ENCODE measurements at places on chromosomes 2 and 18.
A peak's percentile ranks its signal among the peaks of the same experiment; 100 is the strongest.

- DNase-seq: peak; percentile 96
Observed at GRCh38 chr2:75076088-75076487, 117.6 kb downstream of the POLE4 start.

DNA sequence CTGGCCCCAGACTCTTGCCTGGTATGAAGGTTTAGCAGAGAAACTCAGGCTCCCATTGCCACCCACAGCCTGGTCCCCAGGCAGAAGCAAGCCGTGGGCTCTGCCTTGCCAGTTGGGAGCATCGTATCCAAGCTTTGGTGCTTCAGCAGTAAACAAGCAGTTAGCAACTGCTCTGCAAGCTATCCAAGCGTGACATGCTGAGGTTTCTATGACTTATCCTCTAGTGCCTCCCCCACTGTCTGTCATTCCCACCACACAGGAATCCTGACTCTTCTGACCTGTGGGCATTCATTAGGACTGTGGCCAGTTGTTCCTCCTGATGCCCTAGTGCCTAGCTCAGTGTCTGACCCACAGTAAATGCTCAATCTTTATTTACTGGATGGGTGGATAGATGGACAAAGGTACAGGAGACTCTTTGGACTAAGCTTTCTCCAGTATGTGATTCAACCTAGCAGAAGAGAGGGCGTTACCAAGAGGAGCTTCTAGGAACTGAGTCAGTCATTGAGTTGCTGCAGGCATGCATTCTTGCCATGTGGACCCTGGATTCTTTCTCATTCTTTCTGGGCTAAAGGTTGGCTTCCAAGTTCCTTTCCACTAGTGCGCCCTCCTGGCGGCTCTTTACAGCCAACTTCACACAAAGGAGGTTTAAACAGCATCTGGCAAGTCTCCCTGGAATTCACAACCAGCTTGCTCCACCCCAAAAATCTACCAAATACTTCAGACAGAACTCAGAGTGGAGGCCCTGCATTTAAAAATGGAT, 40.6 kb upstream of the MRPL19 start:
- peak; percentile 21 for DNase-seq

- DNase-seq: no peak
Observed at GRCh38 chr2:232352511-232353091, 25.9 kb upstream of the ALPP start.

- no peak for DNase-seq
Observed at GRCh38 chr2:127619877-127620705, 25.9 kb upstream of the GPR17 start.

- DNase-seq: no peak
Observed at GRCh38 chr2:143158098-143158497, 28.9 kb downstream of the ARHGAP15 start.

GRCh38 chr2:95269036-95269680, 5.1 kb upstream of the PROM2 start:
- no peak for DNase-seq

- DNase-seq: no peak
Observed at GRCh38 chr2:232340171-232340935, 38.2 kb upstream of the ALPP start.

GRCh38 chr18:30234755-30235154, 807.8 kb downstream of the DSC3 start:
- DNase-seq: no peak

- DNase-seq: no peak
Observed at GRCh38 chr2:218128781-218129457, 3.1 kb downstream of the CXCR2 start.

DNA sequence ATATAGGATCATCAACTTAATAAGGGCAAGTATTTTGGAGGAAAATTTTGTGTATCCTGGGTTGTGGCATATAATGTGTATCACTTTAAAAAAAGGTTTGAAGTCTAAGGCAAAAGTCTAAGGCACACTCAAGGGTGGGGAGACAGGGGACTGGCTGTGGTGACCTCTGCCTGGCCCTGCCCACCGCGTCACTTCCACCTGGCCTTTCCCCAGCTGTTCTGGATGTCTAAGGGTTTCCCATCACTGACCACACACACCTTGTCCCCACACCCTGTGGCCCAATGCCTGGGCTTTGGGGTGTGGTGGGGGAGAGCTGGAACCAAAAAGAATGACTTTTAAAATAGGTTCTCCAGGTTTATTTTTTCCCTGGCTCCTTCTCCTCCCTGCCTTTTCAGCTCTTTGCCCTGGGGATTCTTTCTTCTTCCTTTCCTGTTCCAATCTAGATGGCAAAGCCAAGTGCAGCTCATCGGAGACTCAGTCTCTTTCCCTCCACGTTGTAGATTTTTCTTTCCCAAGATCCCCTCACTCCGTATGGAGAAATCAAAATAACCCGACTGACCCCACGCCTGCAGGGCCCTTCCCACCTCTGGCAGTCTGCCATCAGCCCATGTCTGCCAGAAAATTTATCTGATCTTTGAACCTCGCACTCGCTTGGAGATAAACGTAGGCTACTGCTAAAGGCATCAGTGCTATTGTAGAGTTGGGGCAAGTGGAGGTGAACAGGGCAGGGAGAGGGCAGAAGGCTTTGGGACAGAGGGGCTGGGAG, 257.2 kb downstream of the DYSF start:
- no peak for DNase-seq

- DNase-seq: no peak
Observed at GRCh38 chr18:42414756-42415454, 459.9 kb downstream of the PIK3C3 start.

DNA sequence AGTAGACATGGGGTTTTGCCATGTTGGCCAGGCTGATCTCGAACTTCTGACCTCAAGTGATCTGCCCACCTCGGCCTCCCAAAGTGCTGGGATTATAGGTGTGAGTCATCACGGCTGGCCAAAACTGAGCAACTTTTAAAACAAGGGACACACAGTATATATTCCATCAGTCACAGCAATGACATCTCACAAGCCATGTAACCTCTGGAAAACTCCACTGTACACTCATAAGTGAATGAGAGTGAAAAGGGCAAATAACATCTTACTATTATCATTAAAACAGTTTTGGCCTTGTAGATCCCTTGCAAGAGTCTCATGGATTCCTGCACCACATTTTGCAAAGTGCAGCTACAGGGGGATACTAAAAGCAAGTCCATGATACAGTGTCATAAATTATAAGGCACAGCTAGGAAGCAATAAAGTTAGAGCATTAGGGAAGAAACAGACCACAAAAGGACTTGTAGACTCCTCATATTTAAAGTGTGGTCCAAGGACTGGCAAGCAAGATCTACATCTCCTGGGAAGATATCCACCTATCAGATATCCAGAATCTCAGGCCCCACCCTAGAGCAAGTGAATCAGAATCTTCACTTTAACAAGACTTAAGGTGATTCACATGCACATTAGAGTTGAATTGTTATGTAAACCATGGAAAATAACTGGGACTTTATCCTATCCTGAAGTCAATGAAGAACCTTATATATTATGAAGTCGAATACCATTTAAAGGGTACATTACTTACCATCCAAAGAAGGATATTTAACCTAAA, 5.7 kb downstream of the SMC6 start:
- no peak for DNase-seq

DNA sequence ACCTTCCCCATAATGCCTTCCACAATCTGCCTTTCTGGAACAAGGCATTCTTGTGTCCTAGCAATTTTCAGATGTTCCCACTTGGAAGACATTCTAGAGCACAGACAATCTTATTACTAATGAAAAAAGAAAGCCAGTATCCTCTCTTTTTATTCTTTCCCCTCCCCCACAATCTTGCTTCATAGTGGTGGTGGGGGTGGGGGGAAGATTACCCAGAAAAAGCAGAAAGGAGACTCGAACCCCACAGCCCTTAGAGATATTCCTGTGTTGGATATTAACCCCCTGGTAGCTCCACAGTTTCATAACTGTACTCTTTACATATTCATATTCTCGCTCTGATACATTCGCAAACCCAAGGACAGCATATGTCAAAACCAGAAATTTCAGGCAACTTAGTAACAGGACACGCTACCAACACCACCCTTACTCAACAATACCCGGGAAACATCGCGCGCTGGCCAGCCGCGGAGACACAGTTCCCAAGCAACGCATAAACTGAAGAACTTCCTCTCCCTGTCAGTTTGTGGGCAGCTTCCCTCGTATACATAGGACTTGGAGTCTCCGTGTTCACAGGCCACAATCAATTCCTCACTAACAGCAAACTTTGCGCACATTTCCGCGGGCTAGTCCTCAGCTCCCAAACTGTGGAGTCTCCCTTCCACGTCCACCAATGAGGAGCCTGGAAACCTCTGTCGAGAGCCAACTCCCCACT, 793 bp downstream of the NR4A2 start:
- peak; percentile 58 for DNase-seq

DNA sequence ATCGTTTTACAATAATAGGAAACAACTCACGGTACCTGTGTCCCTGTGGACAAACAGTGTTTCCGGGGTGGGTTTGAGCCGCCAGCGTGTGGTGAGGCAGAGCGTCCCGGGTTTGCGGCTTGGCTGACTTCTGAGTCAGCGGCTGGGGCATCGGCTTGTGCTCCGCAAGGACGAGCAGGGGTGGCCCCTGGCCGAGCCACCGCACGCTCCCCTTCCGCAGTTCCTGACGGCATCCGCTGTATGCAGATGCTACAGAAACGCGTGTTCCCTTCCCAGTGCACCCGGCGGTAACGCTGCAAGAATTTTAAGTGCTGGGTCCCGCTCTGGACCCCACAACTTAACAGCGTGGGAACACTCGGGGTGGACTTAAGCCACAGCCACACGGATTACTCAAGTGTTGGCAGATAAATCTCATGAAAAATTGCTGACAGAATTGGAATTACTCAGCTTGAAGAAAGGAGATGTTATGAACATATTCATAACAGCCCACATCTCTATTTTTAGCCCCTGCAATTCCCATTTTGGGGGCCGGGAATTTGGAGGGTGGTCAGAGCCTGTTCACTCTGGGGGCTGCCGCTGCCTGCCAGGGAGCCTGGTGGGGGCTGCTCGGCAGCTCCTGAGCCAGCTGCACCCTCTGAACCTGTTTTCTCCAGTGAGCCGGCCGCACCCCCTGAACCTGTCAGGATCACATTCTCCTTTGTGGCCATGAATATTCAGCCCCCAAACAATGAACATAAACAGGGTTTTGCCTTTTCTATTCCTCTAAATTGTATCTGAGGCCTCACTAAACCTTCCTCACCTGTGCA, 12.6 kb upstream of the KCNG2 start:
- no peak for DNase-seq

DNA sequence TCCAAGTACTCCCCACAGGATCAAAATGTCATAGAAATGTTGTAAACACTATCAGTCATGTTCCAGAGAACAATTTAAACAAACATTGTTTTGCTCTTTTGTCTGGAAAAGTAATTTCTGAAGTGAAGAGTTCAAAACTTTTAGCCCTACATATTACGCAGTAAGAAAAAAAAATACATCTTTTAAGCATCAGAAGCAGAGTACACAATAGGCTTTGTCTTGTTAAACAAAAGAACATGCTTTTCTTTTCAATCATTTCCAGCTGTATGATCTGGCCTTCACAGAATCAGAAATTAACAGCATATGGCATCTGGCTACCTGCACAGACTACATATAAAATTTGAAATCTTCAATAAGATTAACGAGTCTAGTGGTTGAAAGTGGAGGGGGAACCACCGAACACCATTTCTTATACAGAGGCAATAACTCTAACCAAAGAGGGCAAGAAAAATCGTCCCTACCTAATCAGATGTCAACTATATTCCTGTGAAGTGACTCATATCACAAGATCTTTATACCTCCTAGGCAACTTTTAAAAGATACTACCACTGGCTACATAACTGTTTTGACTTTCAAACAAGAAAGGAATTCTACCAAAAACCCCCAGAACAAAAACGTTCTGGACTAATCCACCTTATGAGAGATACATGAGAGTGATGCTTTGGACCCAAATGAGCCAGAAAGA, 149.3 kb downstream of the EXOC6B start:
- no peak for DNase-seq

DNA sequence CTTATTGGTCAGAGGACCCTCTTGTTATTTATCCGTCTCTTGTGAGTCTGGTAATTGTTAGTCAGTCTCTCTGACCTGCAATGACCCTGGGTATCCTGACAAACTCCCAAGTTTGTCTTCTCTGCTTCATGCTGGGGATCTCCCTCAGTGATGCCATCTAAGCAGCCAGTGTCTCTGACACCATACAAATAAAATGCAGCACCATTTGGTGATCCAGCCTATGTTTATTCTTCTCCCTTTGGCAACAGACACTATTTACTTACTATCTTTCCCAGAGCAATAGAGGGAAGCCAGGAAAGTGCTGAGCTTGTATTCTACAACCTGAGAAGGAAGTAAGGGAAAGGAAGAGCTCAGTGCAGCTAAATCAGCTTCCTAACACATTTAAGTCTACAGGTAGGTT, 15.9 kb downstream of the SERPINE2 start:
- DNase-seq: peak; percentile 43

- no peak for DNase-seq
Observed at GRCh38 chr18:23398401-23398800, 54.7 kb upstream of the RIOK3 start.

GRCh38 chr2:146547236-146547635, 1297.6 kb upstream of the ACVR2A start:
- DNase-seq: no peak

GRCh38 chr18:22005191-22005841, 164.1 kb upstream of the GATA6 start:
- no peak for DNase-seq

DNA sequence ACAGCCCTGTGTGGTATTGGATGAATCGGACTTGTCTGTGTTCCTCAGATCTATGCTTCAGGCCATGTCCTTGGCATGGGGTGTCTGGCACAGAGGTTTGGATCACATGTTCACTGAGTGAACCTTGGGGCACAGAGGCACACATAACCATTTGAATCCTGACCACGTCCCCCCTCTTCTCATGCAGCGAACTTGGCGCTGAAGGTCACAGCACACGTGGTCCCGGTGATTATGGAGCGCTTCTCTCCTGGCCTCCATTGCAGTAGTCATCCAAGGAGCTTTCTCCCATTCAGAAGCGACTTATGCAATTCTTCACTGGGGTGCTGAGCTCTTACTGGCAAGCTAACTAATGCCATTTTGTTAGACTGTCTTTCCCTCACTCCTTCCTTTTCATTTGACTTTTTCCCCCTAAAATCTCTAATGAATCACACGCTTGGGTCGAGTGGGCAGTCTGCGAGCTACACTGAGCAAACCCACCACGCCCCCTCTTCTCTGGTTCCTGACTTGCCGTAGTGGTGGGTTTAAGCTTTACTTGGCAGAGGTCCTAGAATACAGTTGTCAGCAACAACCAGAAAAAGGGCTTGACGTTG, 59.4 kb downstream of the KCNG2 start:
- DNase-seq: no peak

- DNase-seq: no peak
Observed at GRCh38 chr2:164954186-164954585, 1.1 kb downstream of the SLC38A11 start.

DNA sequence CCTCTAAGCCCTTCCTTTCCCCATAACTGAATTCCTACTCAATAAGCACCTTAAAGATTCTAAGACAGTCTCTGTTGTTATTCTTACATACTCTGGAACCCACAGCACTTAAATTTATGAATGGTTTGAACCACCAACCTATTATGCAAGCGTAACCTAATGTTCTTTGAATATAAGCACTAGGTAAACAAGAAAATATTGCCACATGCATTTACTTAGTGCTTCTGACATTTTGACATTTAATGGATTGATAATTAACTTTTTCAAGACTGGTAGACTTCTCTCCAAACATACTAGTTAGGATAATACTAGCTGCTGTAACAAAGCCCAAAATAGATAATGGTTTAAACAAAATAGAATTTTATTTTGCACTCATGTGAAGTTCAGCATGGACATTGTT, 164.8 kb downstream of the ARHGAP15 start:
- DNase-seq: no peak
